Astrocyte of the spinal cord (primary cell): ENCODE measurements at places on chromosomes 12 and 14.

DNA sequence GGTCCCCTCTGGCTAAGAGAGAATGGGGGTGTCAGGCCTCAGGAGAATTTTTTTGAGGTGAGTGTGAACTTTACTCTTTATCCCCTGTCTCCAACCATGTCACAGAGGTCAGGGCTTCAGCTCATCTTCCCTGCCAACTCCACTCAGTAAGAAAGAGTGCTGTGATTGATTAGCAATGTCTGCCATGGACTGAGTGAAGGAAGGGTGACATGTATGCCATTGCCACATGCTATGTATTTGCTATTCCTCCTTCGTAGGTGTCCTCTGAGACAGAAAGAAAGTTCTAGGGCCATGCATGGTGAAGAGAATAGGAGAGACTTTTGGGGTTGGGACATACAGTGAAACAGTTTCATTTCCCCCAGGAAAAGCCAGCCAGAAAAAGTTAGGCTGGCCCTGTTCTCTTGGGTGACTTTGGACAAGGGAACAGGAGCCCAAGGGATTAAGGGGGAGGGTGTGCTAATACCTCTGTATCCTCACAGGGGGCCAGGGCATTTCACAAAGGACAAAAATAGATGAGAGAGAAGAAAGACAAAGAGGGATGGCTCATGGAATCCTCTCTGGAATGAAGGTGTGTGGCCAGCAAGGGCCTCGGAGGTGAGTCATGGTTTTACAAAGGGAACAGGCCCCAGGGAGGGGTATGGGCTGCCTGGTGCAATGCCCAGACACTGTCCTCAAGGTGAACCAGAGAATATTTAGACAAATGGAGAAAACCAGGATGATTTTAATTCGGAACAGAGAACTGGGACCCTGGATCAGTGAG, 13.9 kb upstream of the MYL2 start:
- no peak for DNase-seq

GRCh38 chr14:43853541-43853940, 653.5 kb downstream of the FSCB start:
- DNase-seq = no peak

- DNase-seq = peak; percentile 88
These were observed 53.5 kb upstream of the BEGAIN start for GRCh38 chr14:100640471-100641273.

DNA sequence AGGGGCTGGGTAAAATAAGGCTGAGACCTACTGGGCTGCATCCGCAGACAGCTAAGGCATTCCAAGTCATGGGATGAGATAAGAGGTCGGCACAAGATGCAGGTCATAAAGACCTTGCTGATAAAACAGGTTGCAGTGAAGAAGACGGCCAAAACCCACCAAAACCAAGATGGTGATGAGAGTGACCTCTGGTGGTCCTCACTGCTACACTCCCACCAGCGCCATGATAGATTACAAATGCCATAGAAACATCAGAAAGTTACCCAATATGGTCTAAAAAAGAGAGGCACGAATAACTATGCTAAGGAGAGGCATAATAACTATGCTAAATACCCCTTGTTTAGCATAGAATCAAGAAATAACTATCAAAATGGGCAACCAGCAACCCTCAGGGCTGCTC, 46.2 kb upstream of the MAP3K9 start:
- no peak for DNase-seq

DNA sequence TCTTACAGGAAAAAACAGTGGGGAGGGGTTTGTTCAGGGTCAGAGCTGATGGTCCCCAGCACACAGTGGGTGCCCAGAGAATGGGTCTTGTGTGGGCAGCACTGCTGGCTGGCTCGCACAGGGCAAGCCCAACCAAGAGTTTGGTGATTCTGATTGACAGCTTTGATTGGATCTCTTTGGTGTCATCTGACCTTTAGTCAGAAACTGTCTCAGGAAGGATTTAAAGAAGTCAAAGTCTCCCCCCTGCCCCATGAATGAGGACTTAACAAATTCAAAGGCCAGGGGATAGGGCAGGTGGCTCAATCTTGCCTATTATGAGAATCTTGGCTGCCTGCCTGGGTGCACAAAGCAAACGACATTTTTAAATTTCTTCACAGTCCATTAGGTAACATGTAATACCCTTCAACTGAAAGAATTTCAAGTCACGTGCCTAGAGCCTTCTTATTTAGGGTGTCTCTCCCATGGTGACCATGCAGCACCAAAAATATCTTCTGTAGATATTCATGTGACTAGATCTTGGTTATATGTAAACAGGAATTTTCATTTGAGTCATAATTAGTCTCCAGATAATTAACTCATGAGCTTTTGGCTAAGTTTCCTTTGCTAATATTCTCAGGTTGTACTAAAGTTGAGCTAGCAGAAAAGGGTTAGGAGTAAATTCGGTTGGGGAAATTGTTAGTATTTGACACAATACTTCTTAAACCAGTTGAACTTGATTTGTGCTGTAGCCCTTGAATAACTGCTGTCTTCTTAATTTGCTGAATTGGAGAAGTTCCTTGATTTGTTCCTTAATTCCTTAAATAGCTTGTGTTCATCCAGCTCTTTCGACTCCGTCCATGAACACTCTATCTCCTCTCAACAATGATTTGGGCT, 54.5 kb upstream of the HECTD1 start:
- peak; percentile 52 for DNase-seq

DNA sequence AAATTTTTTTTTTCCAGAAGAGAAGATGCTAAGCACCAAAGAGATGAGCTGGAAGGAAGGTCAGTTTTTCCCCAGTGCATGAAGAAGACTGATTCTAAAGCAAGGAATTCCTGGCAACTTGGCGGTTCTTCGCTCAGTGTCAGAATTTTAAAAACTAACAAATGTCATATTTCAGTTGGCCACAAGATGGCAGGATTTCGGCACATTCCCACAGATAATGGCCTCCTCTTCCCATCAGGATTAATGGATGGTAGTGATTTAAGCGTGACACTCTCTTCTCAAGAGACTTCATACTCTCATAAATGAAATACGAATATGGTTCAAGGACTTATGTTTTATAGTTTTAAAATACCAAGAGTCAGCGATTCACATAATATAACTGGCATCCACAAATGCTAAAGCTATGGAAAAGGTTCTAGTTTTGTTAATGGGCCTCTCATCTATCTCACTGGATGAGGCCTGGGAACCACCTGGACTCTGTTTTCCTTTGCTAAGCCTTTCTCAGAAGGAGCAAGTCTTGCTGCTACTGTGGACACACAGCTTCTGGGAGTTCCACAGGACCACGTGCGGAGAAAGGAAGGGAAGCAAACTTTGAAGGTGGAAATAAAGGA, 46.1 kb upstream of the PTPRO start:
- peak; percentile 45 for DNase-seq

DNA sequence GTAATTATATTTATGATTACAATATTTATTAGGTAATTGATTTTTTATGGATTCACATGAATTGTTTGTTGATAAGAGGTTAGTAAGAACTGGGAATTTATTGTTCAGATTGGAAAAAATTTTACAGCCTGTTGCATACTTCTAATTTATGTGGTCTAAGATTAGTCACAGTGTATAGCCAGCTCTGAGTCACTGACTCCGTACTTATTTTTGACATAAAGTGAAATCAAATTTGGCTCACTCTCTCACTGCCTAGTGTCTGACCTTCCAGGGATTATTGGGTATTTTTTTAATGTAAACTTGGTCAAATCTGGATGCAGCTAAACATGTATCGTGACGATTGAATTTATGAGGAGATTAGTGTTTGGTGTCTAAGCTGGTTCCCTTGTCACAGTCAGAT, 109.3 kb downstream of the PTPRQ start:
- peak; percentile 91 for DNase-seq

DNA sequence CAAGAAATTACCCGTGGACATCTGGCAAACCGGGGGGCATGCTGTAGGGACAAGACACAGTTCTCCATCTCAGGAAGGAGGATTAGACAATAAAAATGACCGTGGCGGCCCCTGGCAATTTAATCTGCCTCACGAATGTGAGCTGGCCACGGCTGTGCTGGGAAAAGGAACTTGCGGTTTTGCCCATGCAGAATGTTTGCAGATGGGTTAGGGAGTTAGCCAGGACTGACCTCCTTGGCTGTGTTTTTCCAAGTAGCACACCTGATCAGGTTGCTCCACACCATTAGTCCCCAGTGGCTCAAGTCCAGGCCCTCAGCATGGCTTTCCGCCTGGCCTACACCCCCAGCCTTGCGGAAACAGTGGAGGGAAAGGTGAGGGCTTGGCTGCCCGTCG, 20.8 kb downstream of the TPCN1 start:
- no peak for DNase-seq

GRCh38 chr14:42994051-42994736, 1387.5 kb downstream of the LRFN5 start:
- DNase-seq = peak; percentile 88

GRCh38 chr14:89988787-89989186, 33.1 kb downstream of the TDP1 start:
- no peak for DNase-seq

- no peak for DNase-seq
These were observed 5.6 kb downstream of the TMEM119 start for GRCh38 chr12:108592033-108592909.

GRCh38 chr14:75301666-75302325, 23.2 kb downstream of the FOS start:
- no peak for DNase-seq

DNA sequence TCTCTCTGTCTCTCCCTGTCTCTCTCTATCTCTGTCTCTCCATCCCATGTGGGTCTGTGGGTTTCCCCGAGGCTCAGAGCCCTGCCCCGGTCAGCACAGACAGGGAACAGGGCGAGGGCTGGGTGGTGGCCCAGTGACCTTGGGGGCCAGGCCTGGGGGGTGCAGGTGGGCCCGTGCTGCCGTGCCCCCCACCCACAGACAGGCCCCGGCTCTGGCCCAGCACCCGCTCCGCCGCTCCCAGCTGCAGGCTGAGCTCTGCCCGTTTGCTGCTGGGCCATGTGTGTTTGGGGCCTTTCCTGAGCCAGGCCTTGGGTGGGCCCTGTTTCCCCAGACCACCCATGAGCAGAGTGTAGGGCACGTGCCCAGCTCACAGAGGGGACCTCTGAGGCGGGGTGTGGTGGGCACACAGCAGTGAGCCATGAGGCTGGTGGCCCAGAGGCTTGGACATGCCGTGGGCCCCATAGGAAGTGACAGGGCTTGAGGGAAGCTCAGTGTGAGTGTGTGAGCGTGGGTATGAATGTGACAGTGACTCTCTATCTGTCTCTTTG, 51.0 kb downstream of the TMEM121 start:
- no peak for DNase-seq

GRCh38 chr14:90484291-90484690, 87.5 kb downstream of the CALM1 start:
- no peak for DNase-seq

- DNase-seq = no peak
These were observed 332 bp downstream of the KRT1 start for GRCh38 chr12:52679875-52680274.

- DNase-seq = no peak
These were observed 13.9 kb downstream of the ERG28 start for GRCh38 chr14:75646762-75647161.

GRCh38 chr12:94689646-94690036, 39.3 kb upstream of the TMCC3 start:
- DNase-seq = no peak

DNA sequence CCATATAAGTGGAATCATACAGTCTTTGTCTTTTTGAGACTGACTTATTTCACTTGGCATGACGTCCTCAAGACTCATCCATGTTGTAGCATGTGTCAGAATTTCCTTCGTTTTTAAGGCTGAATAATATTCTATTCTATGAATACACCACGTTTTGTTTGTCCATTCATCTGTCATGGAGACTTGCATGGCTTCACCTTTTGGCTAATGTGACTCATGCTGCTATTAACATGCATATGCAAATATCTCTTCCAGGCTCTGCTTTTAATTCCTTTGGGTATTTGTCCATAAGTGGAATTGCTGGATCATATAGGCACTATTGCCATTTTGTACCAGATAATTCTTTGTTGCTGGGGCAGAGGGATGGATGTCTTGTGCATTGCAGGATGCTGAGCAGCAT, 19.6 kb upstream of the WSCD2 start:
- no peak for DNase-seq

- DNase-seq = no peak
These were observed 13.8 kb downstream of the KITLG start for GRCh38 chr12:88566430-88566829.

DNA sequence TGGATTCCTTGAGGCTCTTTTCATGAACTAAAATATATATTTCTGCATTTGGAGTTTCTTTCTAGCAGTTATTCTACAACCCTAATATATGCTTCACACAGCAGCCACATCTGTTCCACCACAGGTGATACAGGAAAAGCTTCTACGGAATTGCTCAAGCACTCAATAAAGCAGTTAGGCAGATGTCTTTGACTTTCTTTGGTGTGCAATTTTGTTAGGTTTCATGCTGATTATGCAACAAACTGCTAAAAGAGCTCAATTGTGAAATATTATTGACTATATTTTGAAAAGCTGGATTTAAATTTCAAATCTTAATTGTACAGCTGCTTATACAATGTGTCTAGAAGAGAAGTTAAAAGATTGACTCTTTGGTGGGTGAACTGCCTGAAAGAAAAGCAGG, 1055.6 kb upstream of the FBXO33 start:
- DNase-seq = no peak

DNA sequence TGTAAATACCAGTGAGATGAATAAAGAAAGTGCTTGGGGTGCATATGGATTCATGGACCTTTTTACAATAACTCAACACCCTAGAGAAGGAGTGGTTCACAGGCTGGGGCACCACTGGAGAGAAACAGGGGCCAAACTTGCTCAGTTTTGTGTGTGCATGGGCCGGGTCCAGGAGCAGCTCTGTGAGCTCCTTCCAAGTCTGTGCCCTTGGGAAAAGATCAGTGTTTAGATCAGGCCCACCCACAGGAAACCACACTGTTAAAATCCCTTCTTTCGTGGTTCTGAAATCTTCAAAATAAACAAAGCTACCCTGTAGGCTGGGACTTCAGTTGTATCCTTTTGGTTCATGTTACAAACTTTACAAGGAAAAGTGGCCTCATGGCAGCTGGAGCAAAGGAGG, 156.1 kb upstream of the TMEM260 start:
- DNase-seq = peak; percentile 51

DNA sequence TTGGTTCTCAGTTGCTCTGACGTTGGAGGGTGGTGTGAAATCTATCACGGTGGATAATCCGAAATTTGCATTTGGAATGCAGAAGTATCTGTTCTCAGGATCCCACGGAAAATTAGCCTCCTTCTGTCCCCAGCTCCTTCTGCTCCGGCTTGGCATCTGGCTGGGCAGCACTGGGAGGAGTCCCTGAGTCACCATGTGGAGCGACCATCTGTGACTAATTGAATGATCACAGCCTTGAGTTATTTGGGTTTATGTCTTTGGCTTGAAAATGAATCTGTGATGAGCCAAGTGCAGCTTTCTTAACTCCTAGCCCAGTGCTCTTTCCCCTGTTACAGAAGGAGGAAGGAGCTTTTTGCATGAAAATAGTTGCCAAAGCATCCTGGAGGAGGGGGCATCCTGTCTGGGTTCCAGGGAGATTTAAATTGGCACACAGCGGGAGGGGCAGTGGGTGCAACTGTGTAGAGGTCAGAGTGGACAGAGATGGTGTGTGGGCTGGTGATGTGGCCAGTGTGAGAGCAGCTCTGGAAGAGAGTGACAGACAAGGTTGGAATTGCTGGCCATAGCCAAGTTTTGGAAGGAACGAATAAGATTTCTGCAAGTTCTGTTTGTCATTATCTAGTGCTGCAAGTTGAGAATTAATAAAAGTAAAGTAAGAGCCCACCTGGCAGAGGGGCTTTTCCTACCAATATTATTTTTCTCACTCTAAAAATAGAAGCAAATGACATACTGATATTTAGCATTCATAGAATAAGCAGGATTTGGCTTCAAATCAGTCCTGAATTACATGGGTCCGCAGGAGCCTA, 74.4 kb downstream of the SLC24A4 start:
- peak; percentile 39 for DNase-seq
